Esophagus muscularis mucosa (tissue), 4 donors: ENCODE measurements at places on chromosomes 1 and 21.

DNA sequence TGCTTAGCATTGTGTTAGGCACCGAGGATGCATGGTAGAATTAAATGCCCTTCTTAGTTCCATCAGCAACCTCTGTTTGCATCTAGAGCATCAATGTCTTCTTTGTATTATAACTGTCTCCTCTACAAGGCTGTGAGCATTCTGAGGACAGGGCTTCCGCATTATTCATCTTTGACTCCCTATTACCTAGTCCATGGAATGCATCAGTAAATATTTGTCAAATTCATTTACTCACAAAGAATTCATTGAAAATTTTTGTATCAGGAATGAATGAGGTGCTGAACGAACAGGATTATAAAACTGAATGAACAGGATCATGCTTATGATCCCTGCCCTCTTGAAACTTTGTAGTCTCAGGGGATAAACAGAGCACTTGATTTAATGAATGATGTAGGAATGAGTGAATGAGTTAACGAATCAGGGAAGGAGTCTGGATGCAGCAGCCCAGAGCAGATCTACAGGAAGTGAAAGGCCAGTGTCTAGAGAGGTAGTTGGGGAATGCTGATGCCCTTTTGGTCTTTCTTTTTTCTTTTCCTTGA is 2.8 kb downstream of the RHBDL2 start:
- no peak for DNase-seq

GRCh38 chr1:227901906-227902640 is 45.7 kb downstream of the WNT9A start:
- DNase-seq = no peak

GRCh38 chr21:36527317-36527716 is 47.4 kb upstream of the CLDN14 start:
- no peak for DNase-seq

DNA sequence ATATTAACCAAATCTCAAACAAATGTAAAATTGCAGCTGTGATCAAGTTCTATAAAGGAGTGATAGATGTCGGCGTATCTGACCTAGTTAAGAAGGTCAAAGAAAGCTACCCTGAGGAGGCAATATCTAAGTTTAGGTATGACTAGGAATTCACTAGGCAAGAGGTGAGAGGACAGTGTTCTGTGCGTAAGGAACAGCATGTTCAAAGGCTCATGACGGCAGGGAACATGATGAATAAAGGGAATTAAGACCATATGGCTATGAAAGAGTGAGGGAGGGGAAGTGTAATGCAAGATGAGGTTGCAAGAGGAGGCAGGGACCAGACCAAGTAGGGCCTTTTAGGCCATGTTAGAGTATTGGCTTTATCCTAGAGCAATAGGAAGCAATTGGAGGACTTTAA is 8.6 kb downstream of the LIX1L start:
- DNase-seq = no peak

DNA sequence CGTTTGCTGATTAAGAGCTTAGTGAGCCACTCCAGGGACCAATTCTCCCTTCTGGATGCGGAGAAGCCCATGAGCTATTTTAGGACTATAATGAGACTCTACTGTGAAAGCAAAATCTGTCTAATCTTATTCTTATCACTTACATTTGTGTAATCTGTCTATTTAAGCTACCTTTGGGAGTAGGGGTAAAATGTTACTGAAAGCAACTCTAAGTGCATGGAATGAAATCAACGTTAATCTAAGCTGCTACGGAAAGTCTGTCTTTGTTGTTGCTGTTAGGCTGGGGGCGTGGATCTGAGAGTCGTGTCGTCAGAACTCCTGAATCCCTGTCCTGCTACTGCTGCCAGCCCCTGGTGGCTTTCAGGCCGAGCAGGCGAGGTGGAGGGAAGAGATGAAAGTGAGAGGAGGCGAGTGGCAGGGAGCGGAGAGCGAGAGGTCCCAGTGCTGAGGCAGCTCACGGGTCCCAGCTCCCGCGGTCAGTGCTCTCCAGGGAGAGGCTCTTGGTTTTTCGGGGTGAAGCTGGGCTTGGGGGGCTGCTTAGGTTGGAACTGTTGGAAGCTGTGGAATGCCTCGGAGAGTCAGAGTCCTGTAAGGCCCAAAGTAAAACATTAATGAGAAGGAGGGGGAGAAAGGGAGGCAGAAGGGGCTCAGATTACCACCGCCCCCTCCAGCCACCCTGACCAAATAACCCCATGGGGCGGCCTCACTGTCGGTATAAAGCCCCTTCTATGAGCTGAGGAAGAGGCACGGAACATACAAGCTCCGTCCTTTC is 53.9 kb downstream of the COQ8A start:
- DNase-seq = no peak

- no peak for DNase-seq
These were observed 44.4 kb downstream of the SMG7 start for GRCh38 chr1:183516725-183517124.

DNA sequence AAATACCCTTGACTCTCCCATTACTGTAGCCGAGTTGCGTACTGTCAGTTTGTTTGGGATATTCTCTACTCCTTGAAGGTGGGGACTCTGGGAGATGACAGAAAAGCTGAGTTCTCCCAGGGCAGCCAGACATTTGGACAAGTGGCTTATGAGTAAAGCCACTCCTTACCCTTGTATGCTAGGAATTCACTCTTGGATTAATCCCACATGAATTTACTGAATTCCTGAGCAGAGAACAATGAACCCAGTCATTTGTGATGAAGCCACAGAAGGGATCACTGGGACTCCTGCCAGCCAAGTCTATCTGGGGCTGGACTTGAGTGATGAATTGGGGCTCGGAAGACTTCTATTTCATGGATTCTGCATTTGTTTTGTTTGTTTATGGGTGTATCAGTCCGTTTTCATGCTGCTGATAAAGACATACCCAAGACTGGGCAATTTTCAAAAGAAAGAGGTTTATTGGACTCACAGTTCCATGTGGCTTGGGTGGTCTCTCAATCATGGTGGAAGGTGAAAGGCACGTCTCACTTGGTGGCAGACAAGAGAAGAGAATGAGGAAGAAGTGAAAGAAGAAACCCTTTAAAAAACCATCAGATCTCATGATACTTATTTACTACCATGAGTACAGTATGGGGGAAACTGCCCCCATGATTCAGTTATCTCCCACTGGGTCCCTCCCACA is 25.1 kb downstream of the C1orf116 start:
- no peak for DNase-seq

GRCh38 chr1:201404055-201404454 is 4.9 kb upstream of the LAD1 start:
- no peak for DNase-seq

DNA sequence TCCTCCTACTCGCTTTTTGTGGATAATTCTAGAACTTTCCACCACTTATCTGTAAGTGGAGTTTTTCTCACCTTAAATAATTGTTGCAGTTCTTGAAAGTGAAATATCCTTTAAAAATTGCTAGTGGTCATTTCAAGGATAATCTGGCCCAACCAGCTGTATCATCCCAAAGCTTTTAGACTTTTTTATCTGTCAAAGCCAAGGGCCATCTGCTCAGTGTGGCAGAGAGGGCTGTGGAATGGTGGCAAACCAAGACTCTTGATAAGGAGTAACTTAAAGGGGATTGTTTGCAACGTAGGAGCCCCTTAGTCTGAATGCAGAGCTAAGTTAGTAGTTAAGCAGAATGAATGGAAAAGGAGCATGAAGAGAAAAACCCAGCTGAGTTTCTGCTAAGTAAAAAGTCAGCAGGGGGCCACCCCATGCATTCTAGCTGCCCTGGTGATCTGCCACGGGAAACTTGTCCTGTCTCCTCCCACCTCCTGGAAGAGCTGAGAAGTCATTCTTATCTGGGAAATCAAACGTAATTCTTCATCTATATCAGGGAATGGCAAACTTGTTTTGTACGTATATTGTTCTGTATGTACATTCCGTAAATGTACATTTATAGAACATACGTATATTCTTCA is 169.3 kb downstream of the PRDM2 start:
- no peak for DNase-seq

- DNase-seq = no peak
These were observed 15.3 kb downstream of the LDLRAD1 start for GRCh38 chr1:54002544-54003248.

- no peak for DNase-seq
These were observed 41.3 kb downstream of the PIK3C2B start for GRCh38 chr1:204453141-204453772.

DNA sequence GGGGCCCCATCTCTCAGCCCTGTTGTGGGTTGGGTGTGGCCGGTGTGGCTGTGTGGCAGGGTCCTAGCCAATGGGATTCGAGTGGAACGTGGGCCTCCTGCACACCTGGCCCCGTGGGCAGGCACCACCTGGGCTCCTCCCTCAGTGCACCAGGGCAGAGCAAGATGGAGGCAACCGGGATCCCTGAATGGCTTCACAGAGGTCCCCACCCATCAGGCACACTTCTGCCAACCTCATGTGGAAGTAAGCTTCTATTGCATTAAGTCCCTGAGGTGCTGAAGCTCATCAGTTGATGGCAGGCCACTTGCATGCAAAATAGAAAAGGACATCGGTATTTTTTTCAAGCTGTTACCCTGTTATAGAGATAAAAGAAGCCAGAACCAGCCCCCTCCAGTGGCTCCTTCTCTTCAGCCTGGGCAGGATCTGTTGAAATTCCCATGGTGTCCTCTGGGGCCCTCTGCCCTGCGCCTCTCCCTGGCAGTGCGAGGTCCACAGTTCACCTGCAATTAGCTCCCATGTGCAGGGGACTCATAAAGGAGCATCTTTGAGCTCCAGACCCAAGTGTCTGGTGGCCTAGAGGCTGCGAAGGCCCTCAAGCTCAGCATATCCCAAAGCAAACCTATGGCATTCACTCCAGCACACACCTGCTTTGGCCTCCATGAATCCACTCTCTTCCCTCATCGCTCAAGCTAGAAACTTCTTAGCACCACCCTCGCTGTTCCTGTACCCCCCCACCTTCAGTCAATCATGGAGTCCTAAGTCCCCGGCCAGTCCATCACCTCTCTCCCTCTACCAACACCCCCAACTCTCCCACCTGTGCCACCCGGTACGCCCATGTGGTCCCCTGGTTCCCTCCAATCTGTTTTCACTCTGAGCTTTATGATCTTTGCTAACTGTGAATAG is 2.1 kb upstream of the SLC45A1 start:
- DNase-seq = no peak

DNA sequence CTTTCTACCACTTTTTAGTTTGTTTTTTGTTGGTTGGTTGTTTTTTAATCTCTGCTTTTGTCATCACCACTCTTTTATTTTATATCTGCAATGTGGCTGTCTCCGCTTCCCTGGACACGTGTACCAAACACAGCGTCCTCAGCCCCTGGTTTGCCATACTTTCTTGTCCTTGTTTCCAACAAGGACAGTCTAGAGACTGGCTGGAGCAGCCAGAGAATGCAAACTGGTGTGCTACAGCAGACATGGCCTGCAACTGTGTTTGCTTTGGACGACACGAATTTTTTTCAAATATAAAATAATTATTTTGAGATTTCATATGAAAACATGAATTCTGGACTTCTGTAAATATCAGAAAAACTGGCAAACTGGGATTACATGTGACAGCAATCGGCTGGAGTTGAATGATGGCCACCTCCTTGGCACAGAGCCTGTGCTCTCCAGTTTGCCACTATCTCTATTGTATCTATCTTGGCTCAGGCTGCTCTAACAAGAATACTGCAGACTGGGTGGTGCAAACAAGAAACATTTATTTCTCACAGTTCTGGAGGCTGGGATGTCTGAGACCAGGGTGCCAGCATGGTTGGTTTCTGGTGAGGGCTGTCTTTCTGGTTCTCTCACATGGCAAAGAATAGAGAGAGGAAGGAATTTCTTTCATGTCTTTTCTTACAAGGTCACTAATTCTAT is 34.6 kb upstream of the POU2F1 start:
- DNase-seq = no peak

- no peak for DNase-seq
These were observed 8.1 kb upstream of the OR2M5 start for GRCh38 chr1:248136811-248137210.

GRCh38 chr21:20943561-20943997 is 54.6 kb upstream of the NCAM2 start:
- no peak for DNase-seq
